ENCODE measurements at places on chromosomes 12 and 14. TPM values are rescaled to one million over a fixed set of nuclear protein-coding genes. Genes with fewer than 3 reads are reported as not detected.

RNASE1 gene
- 206 TPM for total RNA-seq

GRCh38 chr12:19707948-19708409 lies 268.7 kb downstream of the AEBP2 start:
- H3K27me3 ChIP-seq = no peaks in the 10 kb centered on the region
- no peak for DNase-seq
- H3K4me1 ChIP-seq = no peaks in the 10 kb centered on the region
- no peak overlapping the region for H3K27ac ChIP-seq

GRCh38 chr14:91227183-91227628 lies 17.3 kb downstream of the GPR68 start:
- no peak overlapping the region for H3K4me3 ChIP-seq
- H3K27ac ChIP-seq = no peak overlapping the region
- DNase-seq = no peak
- H3K27me3 ChIP-seq = no peaks in the 10 kb centered on the region
- no peaks in the 10 kb centered on the region for H3K36me3 ChIP-seq

DNA sequence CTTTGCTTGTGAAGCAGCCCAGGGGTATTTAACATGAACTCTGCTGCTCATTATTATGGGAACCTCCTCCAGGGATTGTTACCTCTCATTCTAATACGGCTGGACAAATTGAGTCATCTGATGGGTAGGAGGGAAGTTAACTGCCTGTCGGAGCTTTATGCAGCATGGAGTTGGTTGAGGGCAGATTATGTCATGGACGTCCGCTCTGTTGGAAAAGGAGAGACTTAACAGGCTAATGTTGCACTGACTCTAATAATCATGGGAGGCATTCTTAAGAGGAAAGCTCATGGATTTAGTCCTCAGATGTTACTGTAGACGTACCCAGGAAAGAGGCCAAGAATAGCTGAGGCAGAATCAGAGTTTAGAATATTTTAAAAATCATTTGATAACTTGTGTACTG lies 9.9 kb downstream of the POP5 start:
- H3K36me3 ChIP-seq = no peaks in the 10 kb centered on the region
- no peak overlapping the region for H3K27ac ChIP-seq
- DNase-seq = no peak
- no peak overlapping the region for H3K4me3 ChIP-seq

DNA sequence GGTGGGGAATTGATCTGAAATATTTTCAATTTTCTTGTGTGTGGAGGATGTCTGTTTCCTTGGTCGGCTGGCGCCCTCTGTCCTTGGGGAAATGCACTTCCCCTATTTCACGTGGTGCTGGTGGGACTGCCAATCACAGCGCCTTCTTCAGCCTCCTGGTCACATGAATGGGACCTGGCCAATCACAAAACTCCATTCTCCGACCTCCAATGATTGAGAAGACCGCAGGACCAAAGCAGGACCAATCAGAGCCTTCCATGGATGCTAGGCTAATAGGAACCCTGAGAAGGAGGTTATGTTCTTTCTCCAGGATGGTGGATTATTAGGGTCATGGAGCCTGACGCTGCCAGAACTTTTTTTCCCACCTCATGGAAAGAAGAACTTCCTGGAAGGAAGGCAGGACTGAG lies 188.7 kb downstream of the TTC8 start:
- no peak overlapping the region for H3K4me3 ChIP-seq
- H3K27me3 ChIP-seq = no peaks in the 10 kb centered on the region
- H3K36me3 ChIP-seq = no peaks in the 10 kb centered on the region
- DNase-seq = no peak
- no peak overlapping the region for H3K27ac ChIP-seq
- no peaks in the 10 kb centered on the region for H3K4me1 ChIP-seq

DNA sequence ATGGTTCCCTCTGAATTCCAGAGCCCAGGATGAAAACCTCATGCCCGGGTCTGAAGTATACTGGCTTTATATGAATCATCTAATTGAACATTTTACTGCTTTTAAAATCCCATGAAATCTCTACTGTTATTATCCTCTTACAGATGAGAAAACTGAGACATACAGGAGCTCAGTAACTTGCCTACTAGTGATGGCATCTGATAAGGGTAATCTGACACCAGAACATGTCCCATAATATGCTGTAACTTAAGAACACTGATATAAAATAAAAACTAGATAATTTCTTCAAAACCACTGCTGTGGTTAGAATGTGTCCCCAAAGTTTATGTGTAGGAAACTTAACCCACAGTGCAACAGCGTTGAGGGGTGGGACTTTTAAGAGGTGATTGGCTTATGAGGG lies 219.6 kb upstream of the TMTC1 start:
- H3K4me3 ChIP-seq = no peak overlapping the region
- no peak overlapping the region for H3K27ac ChIP-seq
- no peak for DNase-seq
- no peaks in the 10 kb centered on the region for H3K4me1 ChIP-seq

ESPL1 gene
- total RNA-seq = 0.12 TPM

DNA sequence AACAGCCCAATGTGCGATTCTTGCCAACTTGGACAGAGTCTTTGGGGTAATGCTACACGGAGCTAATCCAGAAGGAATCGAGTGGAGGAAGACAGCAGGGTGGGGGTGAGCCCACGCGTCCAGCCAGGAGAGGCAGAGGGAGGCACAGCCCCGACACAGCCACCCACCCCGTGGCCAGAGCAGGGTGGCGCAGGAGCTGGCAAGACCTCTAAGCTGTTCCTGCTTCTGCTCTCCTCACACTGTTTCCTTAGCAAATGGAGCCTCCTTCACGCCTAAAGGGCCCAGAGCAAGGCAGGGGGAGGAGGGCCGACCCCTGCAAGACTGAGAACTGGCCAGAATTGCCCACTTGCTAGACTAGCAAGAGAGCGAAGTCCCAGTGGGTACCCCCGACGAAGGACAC lies 91.5 kb downstream of the FBXL14 start:
- no peak overlapping the region for H3K4me3 ChIP-seq
- peaks cover 4% of the 10 kb centered on the region for H3K4me1 ChIP-seq
- no peak for DNase-seq
- H3K36me3 ChIP-seq = no peaks in the 10 kb centered on the region
- no peak overlapping the region for H3K27ac ChIP-seq
- H3K27me3 ChIP-seq = no peaks in the 10 kb centered on the region

NTF3 gene
- 7.1 TPM for total RNA-seq

DNA sequence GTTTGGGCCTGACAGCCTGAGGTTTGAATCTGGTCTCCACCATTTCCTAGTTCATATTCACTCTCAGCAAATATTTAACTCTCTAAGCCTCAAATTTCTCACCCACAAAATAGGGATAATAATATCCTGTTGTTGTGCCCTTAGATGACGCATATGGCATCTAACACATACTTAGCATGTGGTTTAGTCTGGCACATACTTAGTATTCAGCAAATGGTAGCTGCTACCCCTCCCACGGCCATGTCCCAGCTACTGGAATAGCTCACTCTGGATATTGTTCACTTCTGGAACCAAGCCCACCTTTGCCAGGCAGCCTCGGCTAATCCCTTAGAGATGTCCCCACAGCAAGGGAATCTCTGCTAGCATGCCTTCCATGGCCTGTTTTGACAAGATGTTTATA lies 53.3 kb downstream of the BICD1 start:
- no peaks in the 10 kb centered on the region for H3K27me3 ChIP-seq
- no peak for DNase-seq
- H3K4me3 ChIP-seq = no peak overlapping the region
- H3K27ac ChIP-seq = no peak overlapping the region
- H3K4me1 ChIP-seq = no peaks in the 10 kb centered on the region

CCDC175 gene
- not detected for total RNA-seq

DNA sequence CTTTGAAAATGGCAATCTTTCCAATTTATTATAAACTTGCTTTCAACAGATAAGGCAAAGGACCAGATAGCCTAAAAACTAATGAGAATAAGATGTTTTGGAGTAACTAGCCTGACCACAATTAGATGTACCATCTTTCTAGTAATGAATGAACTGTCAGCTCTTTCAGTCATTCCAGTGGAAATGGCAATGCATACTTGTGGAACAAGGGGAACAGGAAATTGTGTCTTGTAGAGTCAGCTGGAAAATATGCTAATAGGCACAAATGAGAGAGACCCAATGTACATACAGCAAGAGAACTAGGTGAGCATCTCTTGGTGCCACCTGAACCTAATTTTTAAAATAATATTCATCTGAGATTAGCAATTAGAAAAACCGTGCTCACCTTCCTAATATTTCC lies 76.1 kb upstream of the GPHB5 start:
- no peak overlapping the region for H3K27ac ChIP-seq
- H3K4me1 ChIP-seq = no peaks in the 10 kb centered on the region
- no peaks in the 10 kb centered on the region for H3K27me3 ChIP-seq

CCDC38 gene
- total RNA-seq = 0.49 TPM

- H3K4me3 ChIP-seq = no peak overlapping the region
- peaks cover 4% of the 10 kb centered on the region for H3K27me3 ChIP-seq
- H3K36me3 ChIP-seq = no peaks in the 10 kb centered on the region
Measured at GRCh38 chr14:36619131-36619530, 36.7 kb upstream of the NKX2-8 start.

- no peaks in the 10 kb centered on the region for H3K36me3 ChIP-seq
- no peak for DNase-seq
- peak overlapping the region; percentile 99 for H3K27ac ChIP-seq
Measured at GRCh38 chr12:19128485-19128884, 1.0 kb upstream of the PLEKHA5 start.

TAS2R42 gene
- not detected for total RNA-seq

DNA sequence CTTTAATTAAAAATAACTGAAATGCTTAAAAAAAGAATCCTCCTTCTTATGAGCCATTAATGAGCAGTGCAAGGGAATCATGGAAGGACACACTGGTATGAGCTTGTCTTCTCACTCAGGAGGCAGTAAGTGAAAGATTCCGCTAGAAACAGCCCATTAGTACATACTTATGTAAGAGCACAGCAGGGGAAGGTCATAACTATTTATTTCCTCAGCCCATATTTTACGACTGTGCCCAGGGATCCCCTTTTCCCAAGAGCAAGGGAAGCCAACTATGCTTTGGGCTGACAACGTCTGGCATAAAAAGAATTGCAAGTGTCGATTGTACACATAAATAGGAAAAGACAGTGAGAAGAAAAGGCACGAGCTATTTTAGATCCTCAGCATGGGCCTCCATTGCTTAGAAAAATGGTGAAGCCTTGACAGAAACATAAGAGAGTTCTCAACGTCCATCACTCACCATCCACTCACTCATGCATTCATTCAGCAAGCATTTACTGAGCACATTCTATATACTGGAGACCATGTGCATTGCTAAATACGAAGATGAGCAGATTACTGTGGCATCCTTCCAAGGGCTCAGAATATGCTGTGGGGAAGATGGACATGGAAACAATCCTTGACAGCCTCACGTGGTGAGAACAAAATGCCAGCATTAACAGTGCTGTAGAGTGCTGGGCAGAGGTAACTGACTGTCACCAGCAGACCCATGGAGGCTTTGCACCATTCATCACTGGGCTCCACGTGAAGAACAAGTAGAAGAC lies 152.7 kb downstream of the NTF3 start:
- no peaks in the 10 kb centered on the region for H3K27me3 ChIP-seq
- no peaks in the 10 kb centered on the region for H3K36me3 ChIP-seq
- no peak for DNase-seq
- no peaks in the 10 kb centered on the region for H3K4me1 ChIP-seq

NUMB gene
- total RNA-seq = 119 TPM

- no peak overlapping the region for H3K27ac ChIP-seq
- no peaks in the 10 kb centered on the region for H3K4me1 ChIP-seq
- no peak for DNase-seq
- no peak overlapping the region for H3K4me3 ChIP-seq
- H3K27me3 ChIP-seq = no peaks in the 10 kb centered on the region
Measured at GRCh38 chr12:27911397-27911796, 61.1 kb downstream of the PTHLH start.

ISCU gene
- 197 TPM for total RNA-seq

MDGA2 gene
- total RNA-seq = not detected

ACOT4 gene
- 0.61 TPM for total RNA-seq

- DNase-seq = no peak
- H3K36me3 ChIP-seq = no peaks in the 10 kb centered on the region
- no peaks in the 10 kb centered on the region for H3K4me1 ChIP-seq
- no peaks in the 10 kb centered on the region for H3K27me3 ChIP-seq
- H3K4me3 ChIP-seq = no peak overlapping the region
Measured at GRCh38 chr12:66251049-66251448, 51.2 kb upstream of the HELB start.

GRCh38 chr14:64080452-64080851 lies 213.7 kb downstream of the ESR2 start:
- no peak overlapping the region for H3K4me3 ChIP-seq
- H3K36me3 ChIP-seq = no peaks in the 10 kb centered on the region
- H3K27me3 ChIP-seq = no peaks in the 10 kb centered on the region
- no peak for DNase-seq
- H3K27ac ChIP-seq = no peak overlapping the region

RERG gene
- 167 TPM for total RNA-seq

ALG10B gene
- total RNA-seq = 66.6 TPM

- H3K27ac ChIP-seq = peak overlapping the region; percentile 68
- peaks cover 15% of the 10 kb centered on the region for H3K4me1 ChIP-seq
- H3K36me3 ChIP-seq = no peaks in the 10 kb centered on the region
- no peak overlapping the region for H3K4me3 ChIP-seq
Measured at GRCh38 chr12:124524231-124524925, 43.0 kb downstream of the NCOR2 start.

TNFAIP2 gene
- 81.4 TPM for total RNA-seq

DNA sequence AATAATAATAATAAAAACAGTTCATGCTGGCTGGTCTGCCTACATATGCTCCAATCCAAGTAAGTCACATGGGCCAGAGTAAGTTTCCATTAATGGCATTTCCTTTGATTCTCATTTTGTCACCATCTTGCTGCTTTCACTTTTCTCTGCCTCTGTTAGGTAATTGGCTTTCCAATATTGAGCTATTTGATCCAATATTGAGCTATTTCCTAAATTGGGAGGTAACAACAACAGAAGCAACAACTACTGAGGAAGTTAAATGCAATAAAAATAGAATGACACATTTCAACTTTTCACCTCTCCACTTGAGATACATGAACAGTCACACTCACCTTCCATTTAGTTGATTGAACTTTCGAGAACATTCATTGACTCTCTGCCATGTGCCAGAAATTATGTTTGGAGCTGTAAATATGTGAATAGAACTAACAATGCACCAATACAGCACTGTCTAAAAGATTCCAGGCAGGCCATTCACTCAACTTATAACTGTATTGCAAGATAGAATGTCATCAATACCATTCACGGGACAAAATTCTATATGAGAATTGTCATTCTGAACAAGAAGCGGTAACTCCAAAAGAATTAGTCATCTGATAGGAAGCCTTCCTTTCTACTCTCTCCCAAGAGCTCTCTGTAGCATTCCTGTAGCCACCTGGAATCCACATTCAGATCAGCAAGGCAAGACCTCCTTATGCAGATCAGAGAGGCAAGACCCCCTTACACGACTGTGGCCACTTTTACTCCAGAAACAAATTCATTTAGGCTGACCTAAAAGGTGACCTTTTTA lies 136.4 kb downstream of the PHLDA1 start:
- H3K27me3 ChIP-seq = no peaks in the 10 kb centered on the region
- no peak for DNase-seq
- no peak overlapping the region for H3K27ac ChIP-seq

ACAD10 gene
- total RNA-seq = 23.5 TPM
